ENCODE measurements at places on chromosomes 1 and 21.

- no peak for DNase-seq
Observed at GRCh38 chr1:157177733-157178394, 39.7 kb upstream of the ETV3 start.

- no peak for DNase-seq
Observed at GRCh38 chr1:211132721-211133392, 1.1 kb downstream of the KCNH1 start.

DNA sequence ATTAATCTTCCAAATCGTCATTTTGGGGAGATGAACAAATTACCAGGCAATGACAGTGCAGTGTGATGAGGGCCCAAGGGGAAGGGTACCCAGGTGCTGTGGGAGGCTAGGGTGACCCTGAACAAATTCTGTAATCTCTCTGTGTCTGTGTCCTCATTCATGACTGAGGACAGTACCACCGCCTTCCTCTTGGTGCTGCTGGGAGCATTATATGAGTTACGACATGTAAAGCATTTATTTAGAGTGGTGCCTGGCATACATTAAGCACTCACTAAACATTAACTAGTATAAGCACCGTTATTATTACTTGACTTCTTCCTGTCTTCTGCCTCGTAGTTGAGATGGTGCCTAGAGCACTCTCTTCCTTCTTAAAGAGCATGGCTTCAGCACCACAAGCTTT is 468.2 kb upstream of the VAMP3 start:
- no peak for DNase-seq

DNA sequence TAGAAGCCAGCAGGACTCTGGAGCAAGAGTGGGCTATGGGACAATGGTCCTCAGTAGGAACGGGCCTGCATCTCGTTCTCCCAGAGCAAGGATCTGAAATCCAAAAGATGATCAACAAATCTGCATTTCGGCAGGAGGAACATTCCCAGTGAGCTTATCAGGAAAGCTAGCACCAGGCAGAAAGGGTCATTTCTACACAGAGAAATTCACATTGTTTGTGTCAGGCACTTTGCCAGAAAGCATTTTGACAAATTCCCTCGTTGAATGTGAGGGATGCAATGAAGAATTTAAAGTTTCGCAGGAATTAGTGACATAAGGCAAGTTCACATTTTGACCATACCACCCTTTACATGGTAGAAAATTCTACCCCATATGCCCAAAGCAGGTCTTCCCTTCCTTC is 31.6 kb upstream of the ETS2 start:
- no peak for DNase-seq

- DNase-seq = no peak
Observed at GRCh38 chr1:112515311-112516009, 6.7 kb downstream of the WNT2B start.

GRCh38 chr1:10768552-10768951 is 27.9 kb downstream of the CASZ1 start:
- no peak for DNase-seq

DNA sequence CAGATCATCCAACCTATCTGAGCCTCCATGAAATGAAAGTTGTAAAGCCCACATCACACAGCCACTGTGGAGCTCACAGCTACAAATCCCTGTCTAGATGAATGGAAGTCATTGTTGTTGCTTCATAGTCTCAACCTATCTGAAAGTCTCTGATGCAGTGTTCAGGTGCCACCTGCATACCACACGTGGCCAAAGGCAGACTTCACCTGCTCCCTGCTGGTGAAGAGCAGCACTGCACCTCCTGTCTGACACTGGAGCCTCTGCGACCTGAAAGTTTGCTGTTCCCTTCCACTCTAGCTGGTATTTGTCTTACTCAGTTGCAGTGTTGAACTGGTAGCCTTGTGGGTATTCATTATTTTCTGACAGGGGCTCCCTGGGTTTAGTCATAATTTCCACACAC is 18.4 kb downstream of the LORICRIN start:
- no peak for DNase-seq

DNA sequence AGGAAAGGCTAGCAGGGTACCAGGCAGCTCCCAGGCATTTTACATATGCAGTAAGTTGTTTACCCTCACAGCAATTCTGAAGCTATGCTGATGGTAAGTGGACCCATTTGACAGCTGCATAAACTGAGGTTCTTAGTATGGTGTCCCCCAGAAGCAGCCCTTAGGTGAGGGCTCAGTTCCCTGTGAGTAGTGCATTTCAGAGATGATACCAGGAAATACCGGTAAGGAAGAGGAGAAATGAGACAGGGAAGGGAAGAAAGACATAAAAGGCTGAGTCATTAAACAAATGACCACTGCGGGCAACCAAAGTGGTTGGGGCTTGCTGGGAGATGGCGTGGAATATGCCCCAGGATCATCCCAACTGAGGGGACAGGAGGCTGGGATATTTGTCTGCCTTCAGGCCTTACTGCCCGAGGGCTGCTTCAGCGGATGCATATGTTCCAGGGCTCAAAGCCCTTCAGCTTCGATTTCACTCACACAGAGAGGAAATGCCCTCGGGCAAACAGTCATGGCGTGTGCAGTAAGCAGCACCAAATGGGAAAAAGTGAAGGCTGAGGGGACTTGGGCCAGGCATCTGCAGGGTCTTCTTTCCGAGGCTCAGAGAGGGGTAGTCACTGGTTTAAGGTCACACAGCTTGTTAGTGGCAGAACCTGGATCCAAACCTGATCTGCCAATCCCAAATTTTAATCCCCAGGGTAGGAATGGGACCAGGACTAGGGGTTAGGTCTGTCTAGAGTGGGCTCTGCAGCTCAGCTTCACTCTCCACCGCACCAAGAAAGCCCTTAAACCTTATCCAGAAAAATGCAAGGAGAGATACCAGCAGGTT is 133.7 kb upstream of the RUNX3 start:
- no peak for DNase-seq

GRCh38 chr21:14592296-14593000 is 46.3 kb upstream of the SAMSN1 start:
- no peak for DNase-seq

DNA sequence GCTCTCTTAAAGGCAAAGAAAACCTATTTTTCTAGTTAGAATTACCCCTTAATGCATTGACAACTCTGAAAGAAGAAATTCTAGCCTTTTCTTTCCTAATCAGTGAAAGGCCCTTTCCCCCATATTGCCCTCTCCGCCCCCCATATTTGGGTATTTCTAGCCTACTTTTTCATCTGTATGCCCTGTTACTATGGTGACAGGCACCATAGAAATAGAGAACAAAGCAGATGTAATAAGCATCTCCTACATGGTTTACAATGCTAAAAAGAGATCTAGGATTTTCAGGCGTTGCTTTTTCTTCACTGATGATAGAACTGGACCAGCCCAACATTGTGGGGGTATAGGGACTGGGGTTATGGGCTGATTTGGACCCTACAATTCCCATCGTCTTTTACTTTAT is 14.5 kb downstream of the LRRC8B start:
- DNase-seq = no peak

- no peak for DNase-seq
Observed at GRCh38 chr1:56404561-56405030, 174.8 kb downstream of the PLPP3 start.

GRCh38 chr1:232853994-232854797 is 49.0 kb downstream of the MAP10 start:
- DNase-seq = no peak

DNA sequence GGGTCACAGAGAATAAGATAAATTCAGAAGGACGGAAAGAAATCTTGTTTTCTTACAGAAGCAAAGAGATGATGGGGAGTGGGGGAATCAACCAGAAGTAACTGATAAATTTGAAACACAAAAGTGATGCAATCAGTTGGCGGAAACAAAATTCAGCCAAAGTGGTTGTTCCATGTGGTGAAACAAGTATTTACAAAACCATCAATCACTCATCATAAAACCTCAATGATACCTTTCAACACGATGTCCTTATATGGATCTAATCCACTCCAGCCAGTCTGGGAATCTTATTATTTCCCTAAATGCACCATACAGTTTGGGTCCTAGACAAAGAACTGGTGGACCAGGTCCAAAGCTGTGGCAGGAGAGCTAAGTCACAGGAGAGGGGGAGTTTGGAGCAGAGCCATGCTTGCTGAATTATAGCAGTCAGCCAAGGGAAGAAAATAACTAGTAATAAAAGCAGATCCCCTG is 303.8 kb upstream of the LRRC7 start:
- no peak for DNase-seq

GRCh38 chr1:207336559-207337467 is 15.3 kb downstream of the CD55 start:
- DNase-seq = no peak

DNA sequence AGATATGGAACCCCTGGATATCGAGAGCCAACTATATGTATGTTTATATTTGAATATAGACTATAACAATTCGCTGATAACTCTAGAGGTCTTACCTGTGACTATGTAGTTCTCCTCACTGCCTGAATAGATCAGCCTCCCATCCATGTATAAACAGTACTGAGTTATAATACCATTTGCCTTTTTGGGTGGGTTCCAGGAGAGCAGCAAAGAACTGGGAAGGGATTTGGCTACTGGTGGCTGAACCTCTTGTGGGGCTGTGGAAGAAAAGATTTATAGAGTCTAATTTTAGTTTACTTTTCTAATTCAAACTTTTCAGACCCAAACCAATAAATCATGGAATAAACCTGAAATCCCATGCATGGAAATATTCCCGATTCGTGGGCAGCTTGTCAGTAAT is 376.9 kb downstream of the USH2A start:
- no peak for DNase-seq

GRCh38 chr1:3319874-3320245 is 134.6 kb upstream of the ARHGEF16 start:
- no peak for DNase-seq

DNA sequence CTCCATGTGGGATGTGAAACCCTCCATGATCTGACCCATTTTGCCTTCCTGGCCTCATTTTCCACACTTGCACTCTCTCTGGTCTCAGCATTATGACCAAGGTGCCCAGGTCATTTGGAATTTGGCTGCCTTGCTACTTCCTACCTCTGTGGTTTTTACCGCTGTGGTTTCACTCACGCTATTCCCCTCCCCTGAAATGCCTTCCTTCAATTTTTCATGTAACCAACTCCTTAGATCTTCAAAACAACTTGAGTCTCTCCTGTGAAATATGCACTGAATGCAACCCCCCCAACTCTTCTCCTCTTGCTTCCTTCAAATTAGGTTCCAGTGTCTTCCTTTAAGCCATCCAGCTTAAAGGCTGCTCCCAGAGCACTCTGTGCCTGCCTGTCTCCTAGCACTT is 50.1 kb downstream of the PHC2 start:
- no peak for DNase-seq

- DNase-seq = no peak
Observed at GRCh38 chr1:169753549-169753948, 19.7 kb upstream of the SELE start.

- no peak for DNase-seq
Observed at GRCh38 chr1:23116921-23117699, 51.5 kb downstream of the LUZP1 start.

DNA sequence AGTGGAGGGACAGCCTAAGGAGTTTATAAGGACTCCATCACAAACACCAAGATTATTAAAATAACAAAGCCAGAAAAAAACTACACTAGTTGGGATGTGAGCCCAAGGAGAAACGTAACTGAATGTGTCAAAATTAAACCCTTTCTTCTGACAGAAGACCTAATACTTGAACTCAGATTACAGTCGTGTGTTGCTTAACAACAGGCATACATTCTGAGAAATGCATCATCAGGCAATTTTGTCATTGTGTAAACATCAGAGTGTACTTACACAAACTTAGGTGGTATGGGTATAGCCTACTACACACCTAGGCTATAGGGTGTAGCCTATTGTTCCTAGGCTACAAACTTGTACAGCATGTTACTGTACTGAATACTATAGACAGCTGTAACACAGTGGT is 23.4 kb downstream of the DSTYK start:
- DNase-seq = no peak

GRCh38 chr1:76892675-76893074 is 25.4 kb downstream of the ST6GALNAC5 start:
- DNase-seq = no peak

DNA sequence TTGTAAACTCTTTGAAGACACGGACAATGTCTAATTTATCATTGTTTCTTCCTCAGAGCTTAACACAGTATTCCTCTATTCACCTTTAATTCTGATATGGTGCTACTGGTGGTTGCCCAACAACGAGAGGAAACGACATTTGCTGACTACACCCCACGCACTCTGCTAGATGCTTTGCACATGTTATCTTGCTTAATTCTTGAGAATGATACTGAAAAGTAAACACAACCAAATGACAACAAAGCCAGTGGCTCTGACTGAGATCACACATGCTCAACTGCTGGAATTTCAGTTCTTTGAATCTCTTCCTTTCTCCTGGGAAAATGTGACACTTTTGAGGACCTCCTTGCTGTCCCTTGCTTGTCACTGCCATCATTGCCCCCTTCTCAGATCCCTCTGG is 37.2 kb upstream of the DDAH1 start:
- DNase-seq = no peak

GRCh38 chr1:171494076-171494475 is 8.7 kb downstream of the PRRC2C start:
- DNase-seq = no peak

- DNase-seq = no peak
Observed at GRCh38 chr1:104706631-104707147, 957.0 kb downstream of the AMY1C start.

GRCh38 chr1:214989341-214989740 is 93.2 kb upstream of the KCNK2 start:
- no peak for DNase-seq

- DNase-seq = no peak
Observed at GRCh38 chr1:12461754-12462153, 156.3 kb downstream of the DHRS3 start.

- DNase-seq = no peak
Observed at GRCh38 chr21:44551340-44551961, at the start of gene KRTAP10-2. TSS of gene KRTAP10-2 (minus strand) at chr21:44551505. CDS start at chr21:44551458, 47 bp downstream.

- no peak for DNase-seq
Observed at GRCh38 chr21:33480481-33481103, 818 bp upstream of the TMEM50B start.

GRCh38 chr1:227885648-227886502 is 61.9 kb downstream of the WNT9A start:
- no peak for DNase-seq

- no peak for DNase-seq
Observed at GRCh38 chr1:237398751-237399150, 356.8 kb downstream of the RYR2 start.

GRCh38 chr1:35568975-35569395 is 4.1 kb upstream of the TFAP2E start:
- DNase-seq = peak; percentile 37
